ENCODE measurements at places on chromosomes 6 and 20.
A peak's percentile ranks its signal among the peaks of the same experiment; 100 is the strongest.

GRCh38 chr20:55386686-55387085, 618.6 kb downstream of the CBLN4 start:
- DNase-seq, result no peak

- DNase-seq, result peak; percentile 99
These were observed 2.8 kb upstream of the MAPK13 start for GRCh38 chr6:36127462-36128016.

GRCh38 chr20:24708411-24709295, 239.2 kb downstream of the SYNDIG1 start:
- no peak for DNase-seq

- DNase-seq, result no peak
These were observed 665.6 kb downstream of the DHX35 start for GRCh38 chr20:39627765-39628164.

DNA sequence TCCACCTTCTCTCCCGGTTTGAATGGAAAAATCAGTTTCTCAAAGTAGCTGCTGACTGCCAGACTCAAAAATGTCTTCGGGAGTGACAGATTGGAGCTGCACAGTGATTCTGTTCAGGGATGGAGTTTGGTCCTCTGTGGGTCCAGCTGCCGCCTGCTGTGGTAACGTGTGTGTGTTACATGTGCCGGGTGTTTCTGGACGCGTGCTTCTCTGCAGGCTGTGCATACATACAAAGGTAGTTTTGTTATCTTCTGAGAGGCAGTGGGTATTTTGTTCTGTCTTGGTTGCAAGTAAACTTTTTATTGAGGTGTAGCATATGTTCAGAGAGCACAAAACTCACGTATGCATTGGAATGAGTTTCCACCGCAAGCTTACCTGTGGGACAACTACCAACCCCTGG, 41.3 kb upstream of the NAA20 start:
- no peak for DNase-seq

- DNase-seq, result no peak
These were observed 10.2 kb upstream of the DEFB125 start for GRCh38 chr20:77231-77630.

DNA sequence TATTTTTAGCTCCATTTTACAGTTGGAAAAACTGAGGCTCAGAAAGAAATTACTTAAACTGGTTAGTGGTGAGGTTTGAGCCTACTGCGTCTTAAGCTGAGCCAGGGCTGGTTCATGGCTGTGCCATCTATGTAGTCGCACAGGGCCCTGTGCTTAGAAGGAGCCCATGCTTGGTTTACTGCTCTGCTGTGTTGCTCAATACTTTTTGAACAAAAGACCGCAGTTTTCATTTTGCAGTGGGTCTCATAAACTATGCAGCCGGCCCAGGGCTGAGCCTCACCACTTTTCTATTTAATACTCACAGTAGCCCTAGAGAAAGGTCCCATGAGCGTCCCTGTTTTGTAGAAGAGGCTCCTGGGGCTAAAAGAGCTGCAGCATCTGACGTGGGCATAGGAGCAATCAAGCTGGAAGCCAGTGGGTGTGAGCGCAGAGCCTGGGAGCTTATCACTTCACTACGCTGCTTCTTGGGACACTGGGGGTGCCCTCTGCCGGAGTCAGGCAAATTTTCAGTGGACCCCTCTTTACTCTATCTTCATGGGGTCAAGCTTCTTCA, 501 bp downstream of the SIRPB2 start:
- DNase-seq, result peak; percentile 42

DNA sequence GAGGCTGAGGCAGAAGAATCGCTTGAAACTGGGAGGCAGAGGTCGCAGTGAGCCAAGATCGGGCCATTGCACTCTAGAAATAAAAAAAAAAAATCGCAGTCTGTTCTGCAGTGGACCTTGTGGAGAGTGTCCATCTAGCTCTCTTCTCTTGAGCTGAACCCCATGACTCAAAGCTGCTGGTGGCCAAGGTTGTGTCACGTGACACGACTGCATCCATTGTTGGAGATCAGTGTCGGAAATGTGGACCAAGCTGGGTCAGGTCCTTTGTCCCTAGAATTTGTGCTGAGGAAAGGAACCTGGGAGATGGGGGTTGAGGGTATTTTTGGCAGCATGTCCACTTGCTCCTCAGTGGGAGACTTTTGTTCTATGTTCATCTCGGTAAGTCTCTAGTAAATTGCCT, 564.8 kb upstream of the CDH4 start:
- DNase-seq, result no peak

- DNase-seq, result no peak
These were observed 44.7 kb downstream of the FAM50B start for GRCh38 chr6:3893917-3894316.

- DNase-seq, result no peak
These were observed 55.3 kb downstream of the SSR1 start for GRCh38 chr6:7257521-7258230.

GRCh38 chr6:37530297-37530696, 30.6 kb upstream of the CCDC167 start:
- no peak for DNase-seq

- DNase-seq, result no peak
These were observed 185.3 kb upstream of the TFAP2D start for GRCh38 chr6:50527985-50528384.

- no peak for DNase-seq
These were observed 225.1 kb downstream of the UBE3D start for GRCh38 chr6:82840571-82840970.

DNA sequence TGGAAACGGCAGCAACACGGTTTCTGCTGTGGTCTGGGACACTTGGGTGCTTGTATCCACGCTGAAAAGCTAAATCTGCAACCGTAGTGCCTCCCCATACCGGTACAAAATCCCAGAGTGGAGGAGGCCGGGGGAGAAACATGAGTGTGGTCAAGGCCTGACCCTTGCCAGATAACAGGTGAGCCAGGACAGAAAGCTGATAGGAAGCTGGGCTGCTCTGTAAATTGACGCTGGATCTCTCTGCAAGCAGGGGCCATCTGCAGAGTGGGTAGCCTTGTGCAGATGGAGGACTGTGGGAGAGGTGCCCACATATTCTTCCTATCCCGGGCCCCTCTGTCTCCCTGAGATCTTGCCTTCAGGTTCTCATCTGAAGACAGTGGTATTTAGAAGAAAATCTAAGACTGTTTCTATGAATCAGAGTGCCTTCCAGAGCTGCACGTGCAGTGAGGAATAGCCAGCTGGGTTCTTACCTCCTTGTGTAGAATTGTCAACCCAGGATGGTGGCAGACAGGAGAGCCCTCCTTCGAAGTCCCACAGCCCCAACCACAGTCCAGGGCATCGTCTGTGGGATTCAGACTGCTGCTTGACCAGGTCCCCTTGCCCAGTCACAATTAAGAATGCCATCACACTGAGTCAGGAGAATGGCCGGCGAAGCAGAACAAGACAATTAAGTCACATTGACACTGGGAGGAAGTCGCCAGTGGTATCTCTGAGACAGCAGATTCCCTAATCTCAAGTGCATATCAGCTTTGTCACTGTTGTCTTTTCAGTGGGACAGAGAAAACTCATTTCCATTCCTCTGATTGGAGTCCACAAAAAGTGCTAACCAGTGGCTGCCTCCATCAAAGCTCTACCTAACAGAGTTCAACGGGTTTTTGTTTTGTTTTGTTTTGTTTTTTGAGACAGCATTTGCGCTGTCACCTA, 100.0 kb upstream of the RIPOR2 start:
- peak; percentile 68 for DNase-seq

DNA sequence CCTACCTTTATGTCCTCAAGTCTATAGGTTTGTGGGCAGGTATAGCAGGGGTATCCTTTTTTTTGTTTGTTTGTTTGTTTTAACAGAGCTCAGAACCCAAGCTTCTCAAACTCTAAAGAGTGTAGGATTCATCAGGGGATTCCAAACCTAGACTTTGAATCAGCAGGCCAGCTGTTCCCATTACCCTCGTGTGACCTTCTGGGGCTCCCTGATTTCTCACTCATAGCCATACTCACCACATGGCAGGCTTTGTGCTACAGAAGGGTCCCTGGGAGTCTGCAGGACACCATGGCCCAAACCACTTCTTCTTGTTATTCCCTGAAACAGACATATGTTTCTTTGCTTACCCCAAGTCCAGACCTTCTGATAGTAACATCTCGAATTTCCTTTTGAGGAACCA, 350.8 kb upstream of the TSHZ2 start:
- DNase-seq, result no peak

DNA sequence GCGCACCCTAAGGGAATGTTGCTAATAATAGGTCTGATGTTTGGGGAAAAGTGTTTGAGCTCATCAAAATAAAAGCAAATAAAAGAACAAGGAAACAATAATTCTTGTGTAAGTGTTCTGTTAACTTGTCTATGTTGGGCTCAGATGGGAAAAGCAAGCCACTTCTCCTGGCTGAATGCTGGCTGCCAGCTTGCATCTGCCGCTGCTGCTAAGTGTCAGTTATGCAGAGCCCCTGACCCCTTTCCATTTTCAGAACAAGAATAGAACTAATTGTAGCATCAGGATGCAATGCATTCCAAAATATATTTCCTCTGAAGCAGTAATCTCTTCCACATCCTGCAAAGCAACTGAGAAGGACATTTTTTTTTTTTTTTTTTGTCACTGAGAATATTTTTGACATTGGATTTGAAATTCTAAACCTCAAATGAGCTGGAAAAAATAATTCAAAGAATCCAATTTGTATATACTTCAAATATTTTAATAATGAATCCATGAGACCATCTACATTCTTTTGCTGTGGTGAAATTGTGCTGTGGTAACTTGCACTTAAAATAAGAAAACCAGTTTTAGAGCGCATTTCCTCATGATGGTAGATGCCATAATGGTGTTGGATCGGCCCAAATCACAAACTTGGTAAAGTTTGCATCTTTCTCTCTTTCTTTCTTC, 43.9 kb upstream of the DEK start:
- DNase-seq, result no peak

DNA sequence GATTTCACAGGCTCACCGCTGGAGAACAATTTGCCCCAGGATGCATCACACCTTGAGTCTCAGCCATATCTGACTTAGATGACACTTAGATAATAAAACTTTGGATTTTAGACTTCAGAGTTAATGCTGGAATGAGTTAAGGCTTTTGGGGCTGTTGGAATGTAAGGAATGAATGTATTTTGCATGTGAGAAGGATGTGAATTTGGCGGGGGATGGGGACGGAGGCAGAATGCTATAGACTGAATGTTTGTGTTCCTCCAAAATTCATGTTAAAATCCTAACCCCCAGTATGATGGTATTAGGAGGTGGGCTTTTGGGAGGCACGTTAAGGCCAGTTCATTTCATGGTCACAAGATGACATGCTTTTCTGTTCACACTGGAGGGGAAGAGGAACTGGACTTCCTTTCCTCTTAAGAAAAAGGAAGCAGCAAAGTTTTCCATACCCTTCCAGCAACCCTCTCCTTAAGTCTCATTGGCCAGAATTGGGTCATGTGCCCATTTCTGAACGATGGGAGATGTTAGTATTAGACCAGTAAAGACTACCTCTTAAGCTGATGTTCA, 5.8 kb upstream of the SRXN1 start:
- no peak for DNase-seq

GRCh38 chr6:87212596-87212995, 57.2 kb downstream of the ZNF292 start:
- DNase-seq, result no peak

DNA sequence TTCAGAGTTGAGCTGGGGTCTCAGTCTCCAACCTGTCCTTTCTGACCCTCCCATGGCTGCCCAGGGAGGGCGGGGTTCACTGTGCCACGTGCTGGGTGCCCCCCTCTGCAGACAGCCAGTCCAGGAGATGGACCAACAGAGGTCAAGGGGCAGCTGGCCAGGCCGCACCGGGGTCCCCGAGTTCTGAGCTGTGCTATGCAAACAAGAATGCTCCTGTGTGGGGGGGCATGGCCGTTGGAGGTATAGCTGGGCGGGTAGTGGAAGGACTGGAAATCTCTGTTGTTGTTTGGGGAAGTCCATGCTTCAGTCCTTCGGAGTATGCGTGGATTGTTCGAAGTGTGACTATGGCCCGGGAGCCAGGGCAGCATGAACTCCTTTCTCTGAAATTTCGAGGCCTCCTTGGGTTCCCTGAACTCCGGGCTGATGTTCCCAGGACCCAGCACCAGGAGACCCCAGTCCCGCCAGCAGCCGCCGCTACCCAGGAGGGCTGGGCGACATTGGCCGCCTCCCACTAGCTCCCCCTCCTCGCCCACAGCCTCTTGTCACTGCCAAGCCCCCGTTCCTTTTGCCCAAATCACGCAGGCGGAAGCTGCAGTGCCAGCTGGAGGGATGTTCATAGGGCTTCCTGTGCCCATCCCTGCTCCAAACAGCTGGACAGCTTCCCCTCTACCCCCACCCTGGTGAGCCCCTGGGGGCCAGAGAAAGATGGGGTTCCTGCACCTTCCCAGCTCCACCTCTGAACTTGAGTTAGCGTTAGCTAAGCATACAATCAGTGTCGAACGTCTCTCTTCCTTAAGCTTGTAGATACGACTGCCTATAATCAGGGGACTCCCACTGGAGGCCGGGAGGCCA, 126.6 kb downstream of the TAF4 start:
- no peak for DNase-seq

- DNase-seq, result no peak
These were observed 14.5 kb downstream of the BCL2L1 start for GRCh38 chr20:31707994-31708735.

- no peak for DNase-seq
These were observed 15.8 kb upstream of the CYP24A1 start for GRCh38 chr20:54189630-54190029.

GRCh38 chr6:134315974-134316441, 1.9 kb downstream of the SGK1 start:
- no peak for DNase-seq

DNA sequence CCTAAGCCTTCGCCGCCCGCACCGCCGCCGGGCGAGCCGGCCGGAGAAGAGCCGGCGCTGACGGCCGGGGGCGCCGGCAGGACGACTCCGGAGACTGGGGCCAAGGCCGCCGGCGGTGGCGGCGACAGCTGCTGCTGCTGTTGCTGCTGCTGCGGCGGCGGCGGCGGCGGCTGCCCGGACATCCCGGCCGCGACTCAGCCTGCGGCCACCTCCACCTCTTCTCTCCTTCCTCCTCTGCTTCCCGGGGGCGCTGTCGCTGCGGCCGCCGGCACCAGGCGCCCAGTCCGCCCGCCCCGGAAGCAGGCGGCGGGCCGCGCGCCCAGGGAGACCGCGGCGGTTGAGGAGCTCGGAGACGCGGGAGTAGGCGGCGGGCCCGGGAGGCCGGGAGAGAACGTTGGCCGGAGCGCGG, 307 bp downstream of the RANBP9 start:
- peak; percentile 51 for DNase-seq

DNA sequence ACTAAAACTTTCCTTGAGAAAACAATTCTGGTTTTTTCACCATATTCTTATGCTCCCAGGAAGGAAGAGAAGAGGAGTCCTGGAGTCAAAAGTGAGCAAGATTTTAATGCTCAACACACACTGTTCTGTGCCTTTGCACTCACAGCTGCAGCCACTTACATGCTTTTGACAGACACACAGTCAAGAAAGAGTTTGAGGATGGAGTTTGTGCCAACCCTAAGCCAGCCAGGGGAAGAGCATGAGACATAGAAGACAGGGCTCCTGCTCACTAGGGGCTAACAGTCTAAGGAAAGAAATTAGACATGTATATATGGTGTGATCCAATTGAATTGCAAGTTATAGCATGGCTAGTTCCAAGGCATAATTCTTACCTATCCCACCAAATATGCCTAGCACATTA, 37.1 kb upstream of the IL17A start:
- no peak for DNase-seq

GRCh38 chr6:111367393-111368088, 115.5 kb downstream of the REV3L start:
- DNase-seq, result no peak

GRCh38 chr6:150286460-150286859, 82.4 kb upstream of the IYD start:
- no peak for DNase-seq

GRCh38 chr20:64037498-64038213, 1.7 kb downstream of the C20orf204 start:
- DNase-seq, result no peak

Data from CD14-positive monocyte (primary cell).